ENCODE measurements at places on chromosomes 13 and 19.

- no peak for DNase-seq
Observed at GRCh38 chr13:42720858-42721219, 60.5 kb upstream of the FAM216B start.

DNA sequence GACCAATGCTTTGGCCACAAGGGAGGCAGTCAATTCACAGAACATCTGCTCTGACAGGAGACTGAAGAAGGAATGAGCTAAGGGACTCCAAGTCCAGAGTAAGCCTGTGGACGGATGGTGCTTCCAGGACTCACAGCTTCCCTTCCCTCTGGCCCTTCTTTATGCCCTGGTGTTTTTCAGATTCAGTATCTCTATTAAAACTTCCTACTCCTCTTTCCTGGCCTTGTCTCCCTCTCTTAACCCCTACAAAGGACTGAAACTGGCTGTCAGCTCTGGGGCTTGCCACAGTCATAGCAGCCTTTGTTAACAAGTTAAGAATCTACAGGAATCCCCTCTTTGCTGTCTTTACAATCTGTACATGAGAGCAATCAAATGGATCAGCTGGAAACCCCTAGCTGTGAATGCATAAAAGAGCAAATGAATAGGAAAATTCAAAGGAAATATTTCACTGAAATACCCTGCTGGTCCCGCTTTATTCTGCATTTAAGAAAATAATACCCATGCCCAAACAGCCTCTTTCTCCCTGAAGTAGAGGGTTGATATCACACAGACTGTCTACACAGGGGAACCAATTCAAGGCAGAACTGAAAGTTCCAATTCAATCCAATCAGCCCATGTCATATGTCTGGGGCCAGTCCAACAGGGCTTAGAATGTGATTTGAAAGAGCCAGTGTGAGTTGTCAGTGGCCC lies 192.3 kb downstream of the MZT1 start:
- no peak for DNase-seq

DNA sequence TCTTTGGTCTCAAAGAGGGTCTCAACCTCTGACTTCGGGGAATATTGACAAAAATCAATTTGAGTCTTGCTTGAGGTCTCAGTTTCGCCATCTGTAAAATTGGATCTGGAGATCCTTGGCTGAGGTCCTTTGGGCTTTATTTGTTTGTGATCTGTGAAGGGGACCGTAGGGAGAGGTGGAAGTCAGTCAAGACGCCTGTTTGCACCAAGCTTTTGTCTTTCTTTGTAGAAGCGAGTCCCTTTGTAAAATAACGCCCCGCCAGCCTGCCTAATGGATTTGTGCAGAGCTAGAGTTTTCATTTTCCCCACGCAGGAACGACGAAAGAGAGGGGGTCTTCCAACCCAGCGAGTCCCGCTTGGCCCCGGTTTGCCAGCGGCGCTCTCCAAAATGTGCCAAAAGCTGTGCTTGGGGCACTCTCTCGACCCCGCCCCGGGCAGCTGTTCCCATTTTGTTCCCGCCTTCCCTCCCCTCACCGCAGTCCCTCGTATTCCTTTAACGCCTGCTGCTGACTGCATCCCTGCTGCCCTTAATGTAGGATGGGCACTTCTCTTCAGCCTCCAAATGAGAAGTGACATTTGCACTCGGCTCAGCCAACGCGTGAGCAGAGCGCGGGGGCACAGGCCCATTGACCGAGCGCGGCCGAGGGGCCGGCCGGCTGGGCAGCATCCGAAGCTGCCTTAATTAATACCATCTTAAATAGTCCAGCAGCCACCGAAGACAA lies 13.0 kb downstream of the ZIC5 start:
- DNase-seq, result no peak

DNA sequence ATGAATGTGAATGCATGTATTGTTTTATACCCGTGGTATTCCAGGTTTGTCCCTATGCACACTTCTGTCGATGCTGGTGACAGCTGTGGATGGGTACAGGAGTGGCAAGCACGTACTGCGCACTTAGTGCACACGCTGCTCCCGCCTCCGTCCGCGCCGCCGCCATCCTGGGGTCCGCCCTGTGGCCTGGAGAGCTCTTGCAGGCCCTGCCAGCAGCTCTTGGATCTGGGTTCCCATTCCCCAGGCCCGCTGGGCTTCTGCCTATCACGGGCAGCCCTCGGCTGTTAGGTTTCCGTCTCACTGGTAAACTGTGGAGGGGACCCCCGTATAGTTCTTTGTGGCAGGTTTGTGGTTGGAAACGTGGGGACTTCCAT lies 4.0 kb downstream of the GNA11 start:
- DNase-seq, result no peak

GRCh38 chr19:13022859-13023636 lies 27.8 kb downstream of the NFIX start:
- no peak for DNase-seq

Measured in stimulated activated naive CD4-positive, alpha-beta T cell (primary cell).